D721Med (cell line): ENCODE measurements at places on chromosomes 16 and 17.

DNA sequence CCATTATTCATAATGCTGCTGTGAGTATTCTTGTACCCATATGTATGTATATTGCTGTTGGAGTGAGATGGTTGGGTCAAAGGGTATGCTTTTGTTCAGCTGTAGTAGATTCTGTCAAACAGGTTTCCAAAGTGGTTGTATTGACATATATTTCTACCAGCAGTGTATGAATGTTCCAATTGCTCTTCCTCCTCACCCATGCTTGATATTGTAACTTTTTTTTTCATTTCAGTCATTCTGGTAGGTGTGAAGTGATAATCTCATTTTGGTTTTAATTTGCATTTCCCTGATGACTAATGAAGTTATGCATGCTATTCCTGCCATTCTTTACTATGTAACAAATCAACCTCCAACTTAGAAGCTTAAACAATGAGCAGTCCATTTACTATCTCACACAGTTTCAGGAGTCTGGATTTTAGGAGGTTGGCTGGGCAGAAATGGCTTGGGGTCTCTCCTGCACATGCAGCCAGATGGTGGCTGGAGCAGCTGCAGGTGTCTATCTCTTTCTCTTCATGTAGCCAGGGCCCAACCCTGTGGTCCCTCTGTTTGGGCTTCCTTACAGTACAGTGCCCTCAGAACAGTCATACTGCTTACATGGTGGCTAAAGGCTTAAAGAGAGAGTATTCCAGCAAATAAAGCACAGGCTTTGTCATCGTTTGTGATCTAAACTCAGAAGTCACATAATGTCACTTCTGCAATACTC is 21.2 kb downstream of the ERAL1 start:
- no peak for DNase-seq

DNA sequence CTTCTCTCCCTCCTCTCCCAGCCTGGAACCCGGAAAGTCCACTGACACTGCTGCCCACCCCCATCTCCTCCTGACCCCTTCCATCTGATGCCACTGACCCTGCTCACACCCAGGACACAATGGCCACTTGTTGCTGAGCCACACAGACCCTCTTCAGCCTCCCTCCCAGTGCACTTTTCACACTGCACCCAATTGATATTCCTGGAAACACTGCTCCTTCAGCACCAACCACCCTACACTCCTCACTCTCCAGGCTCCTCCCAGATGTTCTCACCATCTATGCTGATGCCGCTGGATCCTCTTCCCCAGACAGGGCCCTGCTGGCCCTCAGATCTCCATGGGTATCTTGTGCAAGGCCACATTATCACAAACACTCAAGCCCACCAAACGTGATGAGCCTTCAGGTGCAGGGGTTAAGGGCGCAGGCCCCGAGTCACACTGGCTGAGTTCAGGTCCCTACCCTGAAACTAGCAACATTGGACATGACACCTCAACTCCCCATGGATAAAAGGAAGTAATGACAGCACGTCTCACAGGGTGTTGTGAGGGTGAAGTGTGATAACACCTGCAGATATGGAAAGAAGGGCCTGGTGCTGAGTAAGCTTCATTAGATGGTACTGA is 238.1 kb downstream of the ZNF423 start:
- DNase-seq: no peak

DNA sequence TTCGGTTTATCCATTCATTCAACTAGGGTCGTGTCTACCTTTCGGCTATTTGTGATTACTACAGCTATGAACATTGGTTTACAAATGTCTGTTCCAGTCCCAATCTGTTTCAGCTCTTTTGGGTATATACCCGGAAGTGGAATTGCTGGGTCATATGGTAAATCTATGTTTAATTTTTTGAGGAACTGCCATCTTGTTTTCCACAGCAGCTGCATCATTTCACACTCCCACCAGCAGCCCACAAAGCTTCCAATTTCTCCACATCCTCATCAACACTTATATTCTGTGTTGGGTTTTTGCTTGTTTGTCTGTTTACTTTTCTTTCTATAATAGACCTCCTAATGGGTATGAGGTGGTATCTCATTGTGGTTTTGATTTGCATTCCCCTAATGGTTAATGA is 48.7 kb upstream of the GINS3 start:
- DNase-seq: no peak

- DNase-seq: no peak
These were observed 69.5 kb downstream of the HLF start for GRCh38 chr17:55334285-55334684.

GRCh38 chr16:2231016-2231931 is 5.0 kb upstream of the DNASE1L2 start:
- DNase-seq: no peak

DNA sequence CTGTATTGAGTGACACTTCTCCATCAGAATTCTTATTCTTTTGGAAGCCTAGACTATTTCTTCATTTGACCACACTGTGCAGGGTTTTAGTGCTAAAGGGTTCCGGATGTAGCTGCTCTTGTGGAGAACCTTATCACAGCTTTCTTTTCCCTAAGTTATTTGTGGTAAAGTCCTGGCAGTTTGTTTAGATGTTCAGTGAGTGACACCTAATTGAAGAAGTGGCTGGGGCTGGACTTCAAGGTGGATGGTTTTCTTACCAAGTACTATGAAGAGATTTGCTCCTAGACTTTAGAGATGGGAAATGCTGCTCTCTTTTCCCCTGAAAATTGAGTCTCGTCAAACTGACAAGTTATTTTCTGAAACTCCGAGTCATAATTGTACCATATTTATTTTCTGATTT is 144.0 kb upstream of the TBX2 start:
- DNase-seq: no peak

- peak; percentile 44 for DNase-seq
These were observed 619 bp downstream of the CACNB1 start for GRCh38 chr17:39196808-39197291.

DNA sequence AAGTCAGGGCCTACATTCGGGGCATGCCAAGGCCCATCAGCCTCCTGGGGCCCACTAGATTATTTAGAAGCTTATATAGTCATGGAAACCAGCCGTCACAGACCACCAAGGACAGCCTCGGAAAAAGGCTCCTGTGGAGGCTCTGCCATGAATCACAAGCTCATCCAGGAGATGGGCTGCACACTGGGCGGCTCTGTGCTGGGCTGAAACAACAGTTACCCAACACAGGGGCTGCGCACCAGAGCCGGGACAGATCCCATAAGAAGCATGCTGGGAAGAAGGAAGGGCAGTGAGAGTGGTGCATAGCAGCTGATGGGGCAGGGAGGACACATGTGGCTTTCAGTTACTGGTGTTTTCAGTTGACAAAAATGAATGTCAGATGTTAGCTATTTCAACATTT is 67.7 kb upstream of the GSG1L start:
- DNase-seq: no peak

DNA sequence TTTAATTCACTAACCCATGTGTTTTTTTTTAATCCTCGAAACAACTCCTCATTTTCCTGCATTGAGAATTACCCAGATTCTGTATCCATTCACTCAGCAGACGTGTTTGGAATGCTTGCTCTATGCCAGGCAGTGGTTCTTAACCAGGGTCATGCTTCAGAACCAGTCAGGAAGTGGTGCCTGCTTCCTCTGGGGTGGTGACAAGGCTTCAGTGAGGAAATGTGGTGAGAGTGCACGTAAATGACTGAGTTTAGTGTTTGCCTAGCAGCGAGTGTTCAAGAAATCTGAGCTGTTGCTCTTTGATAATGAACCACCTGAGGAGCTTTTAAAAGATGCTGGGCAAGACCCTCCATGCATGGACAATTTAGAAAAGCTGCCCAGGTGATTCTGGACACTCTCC is 9.9 kb downstream of the ZFP90 start:
- no peak for DNase-seq

GRCh38 chr17:8068736-8069586 is 18.6 kb downstream of the ALOX12B start:
- no peak for DNase-seq

DNA sequence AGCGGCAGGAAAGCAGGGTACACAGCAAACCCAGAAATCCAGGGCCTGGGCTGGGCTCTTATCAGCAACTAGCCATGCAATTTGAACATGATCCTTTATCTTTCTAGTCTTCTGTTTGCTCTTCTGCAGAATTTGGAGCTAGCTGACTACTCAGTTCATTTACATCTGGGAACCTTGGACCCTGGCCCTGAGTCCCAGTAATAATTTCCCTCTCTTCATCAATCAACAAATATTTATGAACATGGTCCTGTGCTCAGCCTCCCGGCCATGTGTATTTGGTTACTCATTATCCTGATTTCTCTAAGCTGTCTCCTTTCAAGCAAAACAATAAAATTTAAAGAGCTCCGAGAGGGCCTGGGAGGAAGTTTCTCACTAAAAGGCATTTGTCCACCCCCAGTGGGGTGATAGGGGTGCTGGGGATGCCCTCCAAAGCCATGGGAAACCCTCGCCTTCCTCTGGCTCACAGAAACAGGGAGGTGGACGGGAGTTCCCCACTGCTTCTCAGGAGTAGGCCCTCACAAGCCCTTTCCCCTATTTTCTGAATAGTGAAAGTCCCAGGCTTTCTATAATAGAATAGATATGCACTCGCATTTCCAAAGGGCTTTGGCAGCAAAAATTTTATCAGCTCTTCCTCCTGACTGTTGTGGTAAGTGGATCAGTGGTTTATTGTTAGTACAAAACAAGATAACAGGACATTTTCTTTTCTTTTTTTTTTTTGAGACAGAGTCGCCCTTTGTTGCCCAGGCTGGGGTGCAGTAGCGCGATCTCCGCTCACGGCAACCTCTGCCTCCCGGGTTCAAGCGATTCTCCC is 6.9 kb upstream of the WDR59 start:
- DNase-seq: no peak

DNA sequence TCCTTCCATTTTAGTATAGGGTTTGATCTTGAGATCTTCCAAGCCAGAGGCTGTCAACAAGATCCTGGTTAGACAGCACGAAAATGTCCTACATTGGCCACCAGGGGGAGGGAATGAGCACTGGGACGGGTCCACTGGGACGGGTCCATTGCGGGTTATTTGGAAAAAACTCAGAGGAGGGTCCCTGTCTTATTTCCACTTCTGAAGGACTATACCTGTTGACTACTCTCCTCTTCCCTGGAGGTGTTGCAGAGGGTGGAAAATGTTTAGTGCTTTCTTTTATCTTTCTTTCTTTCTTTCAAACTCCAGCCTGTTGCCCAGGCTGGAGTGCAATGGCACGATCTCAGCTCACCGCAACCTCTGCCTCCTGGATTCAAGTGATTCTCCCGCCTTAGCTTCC is 2.5 kb downstream of the TTLL6 start:
- DNase-seq: peak; percentile 41

GRCh38 chr16:51565184-51565583 is 414.1 kb upstream of the SALL1 start:
- no peak for DNase-seq

DNA sequence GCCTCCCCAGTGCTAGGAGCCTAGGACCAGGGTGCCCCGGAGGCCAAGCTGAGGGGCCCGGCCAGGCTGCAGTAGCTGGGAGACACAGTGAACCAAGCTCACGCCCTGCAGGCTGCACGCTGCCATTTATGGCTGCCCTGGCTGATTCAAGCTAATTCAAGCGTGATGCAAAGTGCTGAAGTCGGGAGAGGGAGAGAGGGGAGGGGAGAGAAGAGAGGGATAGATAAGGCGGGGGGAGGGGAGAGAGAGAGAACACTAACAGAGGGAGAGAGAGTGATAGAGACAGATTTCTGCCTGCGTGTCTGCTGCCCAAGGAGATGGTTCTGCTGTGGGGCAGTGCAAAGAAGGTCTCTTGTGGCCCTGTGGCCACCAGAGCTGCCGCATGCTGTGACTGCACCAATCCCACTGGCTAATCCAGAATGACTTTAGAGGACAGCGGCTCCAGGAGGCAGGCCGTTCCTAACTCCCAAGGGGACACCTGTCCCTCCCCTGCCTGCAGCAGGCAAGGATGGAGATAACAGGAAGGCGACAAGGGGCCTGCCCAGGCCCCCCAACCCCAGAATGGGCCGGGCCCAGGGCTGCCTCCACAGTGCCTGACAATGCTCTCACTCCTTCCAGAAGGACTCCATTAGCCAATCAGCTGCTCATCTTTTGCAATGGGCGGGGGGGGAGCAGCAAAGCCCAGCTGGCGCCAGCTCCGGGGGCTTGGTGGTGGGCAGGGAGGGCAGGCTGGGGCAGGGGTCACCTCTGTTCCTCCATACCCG is 12.9 kb downstream of the MXRA7 start:
- peak; percentile 61 for DNase-seq

DNA sequence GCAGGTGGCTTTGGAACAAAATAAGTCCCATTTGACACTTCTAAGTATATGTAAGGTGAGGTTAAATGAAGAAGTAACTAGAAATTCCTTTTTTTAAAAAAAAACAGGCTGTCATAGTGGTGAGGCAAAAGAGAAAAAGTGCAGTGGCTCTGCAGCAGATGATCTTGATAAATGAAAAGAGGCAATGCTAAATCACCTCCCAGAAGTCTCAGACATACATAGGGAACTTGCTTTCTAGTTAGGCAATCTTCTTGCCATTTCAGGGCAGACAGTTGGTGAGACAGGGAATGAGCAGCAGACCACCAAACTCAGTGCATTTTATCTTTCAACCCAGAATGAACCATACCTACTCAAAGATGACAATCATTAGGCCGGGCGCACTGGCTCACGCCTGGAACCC is 90.8 kb downstream of the MYO1D start:
- DNase-seq: no peak

GRCh38 chr16:89274561-89275283 is 57.2 kb downstream of the ZNF778 start:
- DNase-seq: no peak

DNA sequence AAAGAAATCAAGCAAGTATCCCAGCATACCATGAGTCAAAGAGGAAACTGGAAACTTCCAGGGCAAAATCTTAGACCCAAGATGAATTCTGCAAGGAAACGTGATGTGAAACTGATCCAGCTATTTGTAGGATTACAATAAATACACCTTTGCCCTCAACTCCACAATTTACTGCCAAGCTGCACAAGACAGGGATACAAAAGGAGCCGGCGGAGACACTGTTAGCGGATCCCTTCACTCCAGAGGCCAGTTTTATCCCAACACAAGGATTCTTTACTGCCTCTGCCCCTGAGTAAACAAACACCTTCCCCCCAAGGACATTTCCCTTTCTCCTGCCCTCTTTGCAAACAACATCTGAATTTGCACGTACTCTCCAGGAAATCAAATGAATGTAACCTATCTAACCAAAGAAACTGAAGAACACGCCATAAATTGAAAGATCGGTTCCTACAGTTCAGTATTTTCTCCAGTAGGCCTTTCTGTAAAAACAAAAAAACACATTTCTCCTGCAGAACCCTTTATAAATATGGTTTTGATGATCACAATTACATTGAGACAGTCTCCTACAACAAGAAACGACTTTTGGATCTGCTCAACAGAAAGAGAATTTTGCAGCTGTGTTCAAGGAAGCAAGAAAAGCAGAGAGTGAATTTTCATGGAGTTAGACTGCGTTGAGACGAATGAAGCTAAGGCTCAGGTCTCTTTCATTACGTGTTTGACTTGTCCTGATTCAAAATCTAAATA is 1.4 kb upstream of the CBX2 start:
- no peak for DNase-seq

GRCh38 chr16:86071611-86072240 is 172.8 kb downstream of the IRF8 start:
- DNase-seq: no peak

- no peak for DNase-seq
These were observed 104.0 kb upstream of the CCL2 start for GRCh38 chr17:34151102-34151501.

- no peak for DNase-seq
These were observed 22.3 kb downstream of the CAPNS2 start for GRCh38 chr16:55588799-55589198.
